Stimulated activated naive CD4-positive, alpha-beta T cell treated with Interleukin-2 at 50 U/mL for 16 hours (primary cell): ENCODE measurements at places on chromosomes 4 and X.

GRCh38 chrX:17802756-17803155, 58.3 kb downstream of the RAI2 start:
- no peak for DNase-seq

DNA sequence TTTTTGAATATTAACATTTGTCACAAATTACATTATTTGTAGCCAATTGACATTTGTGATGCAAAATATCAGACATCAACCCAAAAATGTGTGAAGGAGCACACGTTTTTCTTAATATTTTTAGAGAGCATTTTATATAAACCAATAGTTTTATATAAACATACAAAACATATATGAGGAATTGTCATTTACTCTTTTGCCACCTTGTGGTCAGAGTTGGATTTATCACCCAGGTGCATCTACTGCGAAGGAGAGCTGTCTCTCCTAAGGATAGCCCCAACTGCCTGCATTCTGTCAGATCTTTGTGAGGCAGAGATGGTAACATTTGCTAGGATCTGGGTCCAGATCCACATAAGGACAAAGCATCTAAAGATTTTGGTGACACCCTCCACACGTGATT, 2.5 kb upstream of the USP27X start:
- peak; percentile 0 for DNase-seq

GRCh38 chr4:73750730-73751129, 10.4 kb downstream of the CXCL8 start:
- no peak for DNase-seq

DNA sequence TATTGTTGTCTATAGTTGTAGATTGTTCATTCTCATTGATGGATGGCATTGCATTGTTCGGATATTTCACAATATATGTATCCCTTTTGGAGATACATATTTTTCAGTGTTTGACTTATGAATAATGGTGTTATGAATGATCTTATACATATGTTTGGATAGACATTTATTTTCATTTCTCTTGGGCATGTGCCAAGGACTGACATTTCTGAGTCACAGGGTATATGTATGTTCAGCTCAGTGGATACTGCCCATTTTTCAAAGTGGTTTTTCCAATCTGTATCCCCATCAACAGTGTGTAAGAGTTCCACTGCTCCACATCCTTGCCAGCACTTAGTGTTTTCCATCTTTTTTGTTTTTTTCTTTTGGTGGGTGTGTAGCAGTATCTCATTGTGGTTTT, 45.0 kb upstream of the RAB40AL start:
- no peak for DNase-seq

GRCh38 chr4:180423712-180424057, 1819.5 kb upstream of the TENM3 start:
- no peak for DNase-seq

DNA sequence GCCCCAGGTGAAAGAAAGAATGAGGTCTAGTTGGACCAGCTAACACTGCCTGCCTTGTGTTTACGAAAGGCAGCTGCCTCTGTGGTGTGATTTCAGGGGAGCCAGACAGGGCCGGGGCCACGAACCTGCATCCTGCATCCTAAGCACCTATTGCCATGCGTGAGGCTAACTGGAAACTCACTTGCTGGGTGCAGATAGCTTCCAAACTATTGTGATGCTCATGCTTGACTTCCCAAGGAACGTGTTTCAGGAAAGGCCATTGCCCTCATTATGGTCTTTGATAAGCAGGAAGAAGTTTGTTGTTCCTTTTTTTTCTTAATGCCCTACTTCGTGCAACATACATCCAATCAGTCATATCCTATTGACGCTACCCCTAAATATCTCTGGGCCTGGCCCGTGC, 2.3 kb upstream of the IRF2 start:
- DNase-seq, result peak; percentile 9

- no peak for DNase-seq
These were observed 274.7 kb upstream of the AGTR2 start for GRCh38 chrX:115895678-115896329.

DNA sequence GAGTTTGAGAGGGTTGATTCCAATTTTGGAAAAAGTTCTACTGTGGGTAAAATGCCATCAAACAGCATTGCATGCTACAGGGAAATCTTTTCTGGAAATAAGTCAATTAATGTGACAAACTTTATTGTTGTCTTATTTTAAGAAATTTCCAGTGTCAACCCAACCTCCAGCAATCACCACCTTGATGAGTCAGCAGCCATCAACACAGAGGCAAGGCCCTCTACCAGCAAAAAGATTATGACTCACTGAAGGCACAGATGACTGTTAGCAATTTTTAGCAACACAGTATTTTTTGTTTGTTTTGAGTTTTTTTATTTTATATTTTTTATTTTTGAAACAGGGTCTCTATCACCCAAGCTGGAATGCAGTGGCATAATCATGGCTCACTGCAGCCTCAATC, 165.4 kb upstream of the C1QTNF7 start:
- no peak for DNase-seq

GRCh38 chr4:48178931-48179330, 44.9 kb upstream of the TXK start:
- no peak for DNase-seq

DNA sequence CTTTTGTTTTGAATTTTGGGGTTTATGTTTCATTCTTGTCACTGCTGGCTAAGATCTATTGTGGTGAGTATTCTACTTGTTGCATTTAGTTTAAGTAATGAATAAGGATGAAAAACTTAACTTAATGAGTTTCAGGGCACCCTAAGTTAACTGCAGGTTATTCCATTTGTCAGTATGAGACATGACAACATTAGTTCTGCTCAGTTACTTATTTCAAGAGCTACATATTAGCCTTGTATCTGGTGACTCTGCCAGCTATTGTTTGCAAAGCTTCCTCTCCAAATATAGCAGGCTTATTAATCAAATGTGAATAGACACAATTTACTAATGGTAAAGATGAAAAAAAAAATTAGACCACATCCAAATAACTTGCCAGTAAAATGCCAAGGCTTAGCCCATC, 567.1 kb downstream of the IL15 start:
- no peak for DNase-seq
